ENCODE measurements at places on chromosomes 3 and 15.

DNA sequence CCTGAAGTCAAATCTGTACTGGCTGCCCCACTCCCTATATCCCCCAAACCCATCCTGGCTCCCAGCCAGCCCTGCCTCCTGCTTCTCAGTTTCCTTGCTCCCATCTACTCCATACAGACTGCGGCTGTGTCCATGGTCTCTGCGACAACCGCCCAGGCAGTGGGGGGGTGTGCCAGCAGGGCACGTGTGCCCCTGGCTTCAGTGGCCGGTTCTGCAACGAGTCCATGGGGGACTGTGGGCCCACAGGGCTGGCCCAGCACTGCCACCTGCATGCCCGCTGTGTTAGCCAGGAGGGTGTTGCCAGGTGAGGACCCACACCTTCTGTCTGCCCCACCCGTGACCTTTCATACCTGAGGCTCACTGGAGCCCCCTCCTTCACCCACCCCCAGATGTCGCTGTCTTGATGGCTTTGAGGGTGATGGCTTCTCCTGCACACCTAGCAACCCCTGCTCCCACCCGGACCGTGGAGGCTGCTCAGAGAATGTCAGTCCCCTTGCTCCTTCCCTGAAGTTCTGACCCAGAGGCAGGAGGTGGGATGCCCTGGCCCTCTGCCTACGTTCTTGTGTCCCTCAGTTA lies 14.7 kb downstream of the STAB1 start:
- no peak for DNase-seq

GRCh38 chr3:185059766-185060165 lies 93.1 kb downstream of the C3orf70 start:
- DNase-seq, result no peak

DNA sequence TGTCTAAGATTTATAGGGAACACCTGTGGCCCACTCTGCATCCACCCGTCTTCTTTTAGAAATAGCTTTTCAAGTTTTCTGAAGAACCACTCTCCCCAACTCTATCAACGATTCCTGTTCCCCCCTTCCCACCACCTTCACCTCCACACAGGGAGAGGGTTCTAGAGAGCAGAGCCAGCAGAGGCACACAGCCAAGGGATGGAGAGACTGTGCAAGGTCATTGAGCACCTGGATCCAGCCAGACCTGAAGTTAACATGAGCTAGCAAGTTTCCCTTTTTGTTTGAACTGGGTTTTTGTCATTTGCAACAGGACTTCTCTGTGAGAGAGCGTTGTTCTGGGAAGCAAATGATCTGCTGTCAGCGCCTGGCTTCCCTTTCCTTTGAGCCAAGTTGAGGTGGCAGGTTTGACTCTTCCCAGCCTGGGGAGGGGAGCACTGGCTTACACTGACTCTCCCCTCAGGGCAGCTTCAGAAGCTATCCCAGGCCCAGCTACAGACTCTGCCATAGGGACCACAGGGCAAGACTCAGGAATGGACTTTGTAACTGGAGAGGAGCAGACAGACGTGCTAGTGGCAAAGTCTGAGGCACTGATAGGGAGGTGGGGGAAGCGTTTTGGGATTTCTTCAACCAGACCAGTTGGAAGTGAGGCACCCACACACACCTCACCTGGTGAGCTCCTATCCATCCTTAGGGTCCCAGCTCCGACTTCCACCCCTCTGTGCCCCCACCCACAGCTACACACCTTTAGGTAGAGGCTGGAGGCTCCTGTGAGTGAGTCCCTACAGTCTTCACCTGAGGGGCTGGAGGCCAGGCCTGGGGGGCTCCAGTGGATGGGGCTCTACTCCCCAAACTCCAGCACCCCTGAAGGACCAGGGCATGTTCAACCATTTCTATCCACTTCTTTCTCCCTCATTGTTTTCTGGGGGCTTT lies 19.4 kb upstream of the PLXNA1 start:
- DNase-seq, result no peak

- no peak for DNase-seq
These were observed 80.4 kb downstream of the CEP152 start for GRCh38 chr15:48730506-48730905.

- DNase-seq, result no peak
These were observed 187.2 kb downstream of the OSBPL10 start for GRCh38 chr3:31793821-31794220.

DNA sequence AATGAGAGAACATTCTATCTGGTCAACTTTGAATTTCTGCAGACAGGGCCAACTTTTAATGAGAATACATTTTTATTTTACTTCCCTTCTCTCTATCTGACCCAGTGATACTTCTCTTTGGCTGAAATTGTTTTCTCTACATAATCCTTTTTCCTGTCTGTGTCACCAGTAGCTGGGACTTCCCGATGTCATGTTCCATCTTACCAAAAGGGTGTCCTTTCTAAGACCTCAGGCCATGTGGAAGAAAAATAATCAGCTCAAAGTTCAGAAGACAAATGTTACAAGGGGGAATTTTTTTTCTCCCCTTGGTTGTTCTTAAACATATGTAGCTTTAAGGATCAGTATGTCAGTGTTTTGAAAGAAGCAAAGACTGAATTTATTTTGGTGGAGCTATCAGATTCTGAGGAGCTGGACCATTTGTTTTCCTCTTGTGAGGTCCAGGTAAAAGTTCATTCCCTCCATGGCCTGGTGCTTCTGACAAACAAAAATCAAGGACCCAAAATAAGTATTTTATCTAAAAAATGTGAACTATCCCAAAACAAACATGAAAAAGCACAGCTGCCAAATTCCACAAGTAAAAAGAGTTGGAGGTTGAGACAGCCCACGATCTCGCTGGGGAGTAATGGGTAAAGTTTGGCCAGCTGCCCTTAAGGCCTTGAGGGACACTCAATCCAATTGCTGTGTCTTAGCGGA lies 859.4 kb upstream of the NR2F2 start:
- no peak for DNase-seq

DNA sequence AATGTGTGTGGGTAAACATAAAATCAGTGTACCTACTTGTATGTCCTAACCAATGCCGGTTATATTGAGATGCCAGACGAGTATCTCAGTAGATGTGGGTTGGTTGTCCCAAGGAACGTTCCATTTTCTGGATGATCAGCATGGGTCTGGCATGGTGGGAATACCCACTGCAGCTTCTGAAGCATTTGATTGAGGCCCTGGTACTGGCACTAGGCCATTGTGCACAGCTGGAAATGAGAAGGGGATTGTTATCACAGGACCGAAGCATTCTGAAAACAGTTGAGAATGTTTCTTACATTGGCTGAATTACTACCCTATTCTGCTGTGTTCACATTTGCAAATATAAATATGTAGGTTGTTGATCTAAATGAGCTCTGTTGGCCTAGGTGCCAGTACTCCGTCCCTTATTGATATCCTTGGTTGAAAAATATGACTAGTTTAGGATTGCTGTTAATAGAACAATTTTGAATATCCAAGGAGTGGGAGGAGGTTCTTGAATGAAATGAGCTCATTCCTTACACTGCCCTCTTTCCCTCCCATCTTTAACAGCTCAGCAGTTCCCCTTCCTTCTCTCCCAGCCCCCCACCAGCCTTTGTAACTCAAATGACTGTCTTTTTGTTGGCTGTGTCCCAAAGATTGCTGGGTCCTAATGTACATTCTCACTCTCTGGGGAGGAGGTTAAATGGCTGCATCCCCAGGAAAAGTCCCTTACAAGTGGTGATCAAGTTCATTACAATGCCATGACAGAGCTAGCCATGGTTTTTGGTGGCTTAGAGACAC lies 293.3 kb upstream of the TPM1 start:
- DNase-seq, result no peak

DNA sequence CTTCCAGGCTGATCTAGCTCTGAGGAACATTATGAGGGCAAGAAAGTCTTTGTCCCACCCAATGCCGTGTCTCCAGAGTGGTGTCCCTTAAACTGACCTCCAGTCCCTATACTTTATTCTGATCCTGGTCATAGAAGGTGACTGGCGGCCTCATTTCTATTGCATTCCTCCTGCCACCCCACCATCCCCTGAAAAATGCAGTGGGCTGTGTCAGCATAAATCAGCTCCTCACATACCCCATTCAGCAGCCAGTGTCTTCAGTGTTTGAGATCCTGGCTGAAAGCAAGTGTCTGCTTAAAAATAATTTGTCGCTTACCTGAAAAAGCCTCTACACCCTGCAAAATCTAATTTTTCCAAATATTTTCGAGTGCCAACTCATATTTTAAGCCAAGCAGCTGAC lies 346.1 kb downstream of the FEZF2 start:
- DNase-seq, result no peak
